ENCODE measurements at places on chromosomes 6 and 20.

DNA sequence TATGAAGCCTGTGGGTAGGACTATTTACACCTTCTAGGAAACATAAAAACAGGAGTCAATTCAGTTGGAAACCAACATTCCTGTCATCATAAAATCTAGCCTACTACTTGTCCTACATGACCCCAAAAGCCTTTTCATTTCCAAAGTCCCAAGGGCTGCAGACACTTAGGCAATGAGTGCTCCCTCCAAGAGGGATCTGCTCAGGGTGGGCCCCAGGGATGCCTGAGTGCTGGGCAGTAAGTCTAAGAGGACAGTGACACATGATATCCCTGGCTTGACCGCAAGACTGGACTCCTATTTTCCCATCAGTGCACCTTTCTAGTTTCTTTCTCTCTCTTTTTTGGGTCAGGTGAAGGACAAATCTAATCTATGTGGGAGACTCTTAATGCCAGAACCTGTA lies 1101.3 kb downstream of the GRIK2 start:
- no peak for DNase-seq

GRCh38 chr6:51049288-51049982 lies 230.8 kb downstream of the TFAP2B start:
- DNase-seq, result no peak

GRCh38 chr6:148829415-148830101 lies 82.7 kb downstream of the UST start:
- no peak for DNase-seq

GRCh38 chr20:57451431-57451794 lies 60.2 kb downstream of the RBM38 start:
- DNase-seq, result no peak

GRCh38 chr6:13488015-13488895 lies 855 bp upstream of the GFOD1 start:
- no peak for DNase-seq

GRCh38 chr6:6057442-6058053 lies 50.8 kb upstream of the NRN1 start:
- DNase-seq, result peak; percentile 70

GRCh38 chr6:33761922-33762629 lies 15.4 kb upstream of the IP6K3 start:
- peak; percentile 36 for DNase-seq

GRCh38 chr6:42275376-42276033 lies 57.8 kb upstream of the MRPS10 start:
- no peak for DNase-seq

Measured in MM.1S (cell line).